SK-MEL-5 (cell line): ENCODE measurements at places on chromosomes 7 and 10. TPM values are rescaled to one million over a fixed set of nuclear protein-coding genes. Genes with fewer than 3 reads are reported as not detected.
A peak's percentile ranks its signal among the peaks of the same experiment; 100 is the strongest.

The SPAM1 gene
- not detected in 2 replicates for total RNA-seq

The CYP3A4 gene
- not detected in 2 replicates for total RNA-seq

The PIK3CG gene
- 0.03 and 0.05 TPM in 2 replicates for total RNA-seq

The GGCT gene
- 131 and 143 TPM in 2 replicates for total RNA-seq

The MEOX2 gene
- total RNA-seq, result not detected in 2 replicates

The DENND2A gene
- 0.16 TPM in 1 of 2 replicates, not detected in the other for total RNA-seq

The CCDC146 gene
- total RNA-seq, result 0.43 and 0.95 TPM in 2 replicates

The CCL26 gene
- total RNA-seq, result not detected in 2 replicates

The JAZF1 gene
- total RNA-seq, result 15.3 and 19.2 TPM in 2 replicates

The METTL2B gene
- total RNA-seq, result 55.7 and 58.5 TPM in 2 replicates

DNA sequence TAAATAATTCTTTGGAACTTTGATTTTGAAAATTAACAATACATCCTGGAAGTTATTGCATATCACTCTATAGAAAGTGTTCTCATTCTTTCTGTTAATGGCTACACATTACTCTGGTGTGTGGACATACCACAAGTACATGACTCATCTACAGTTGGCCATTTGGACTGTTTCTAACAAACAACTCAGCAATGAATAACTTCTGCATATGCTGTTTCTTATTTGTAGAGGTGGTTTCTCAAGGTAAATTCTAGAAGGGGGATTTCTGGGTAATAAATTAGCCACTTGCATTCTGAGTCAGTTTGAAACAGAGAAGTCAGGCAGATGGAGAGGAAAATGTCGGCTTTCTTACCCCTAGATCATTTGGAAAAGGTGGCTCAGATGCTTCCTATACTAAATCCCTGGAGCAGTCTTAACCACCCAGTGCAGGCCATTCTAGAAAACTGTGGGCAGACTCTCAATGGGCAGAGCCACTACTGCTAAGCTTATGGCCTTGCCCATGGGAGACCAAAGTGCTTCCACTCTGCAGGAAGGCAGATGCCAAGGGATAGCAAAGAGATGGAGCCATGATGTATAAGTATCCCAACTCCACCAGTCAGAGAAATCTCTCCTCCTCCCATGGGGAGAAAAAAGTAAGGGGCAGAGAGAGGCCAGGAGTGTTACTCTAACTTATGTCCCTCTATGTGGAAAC, 194.0 kb upstream of the PLPP4 start:
- no peak for DNase-seq

DNA sequence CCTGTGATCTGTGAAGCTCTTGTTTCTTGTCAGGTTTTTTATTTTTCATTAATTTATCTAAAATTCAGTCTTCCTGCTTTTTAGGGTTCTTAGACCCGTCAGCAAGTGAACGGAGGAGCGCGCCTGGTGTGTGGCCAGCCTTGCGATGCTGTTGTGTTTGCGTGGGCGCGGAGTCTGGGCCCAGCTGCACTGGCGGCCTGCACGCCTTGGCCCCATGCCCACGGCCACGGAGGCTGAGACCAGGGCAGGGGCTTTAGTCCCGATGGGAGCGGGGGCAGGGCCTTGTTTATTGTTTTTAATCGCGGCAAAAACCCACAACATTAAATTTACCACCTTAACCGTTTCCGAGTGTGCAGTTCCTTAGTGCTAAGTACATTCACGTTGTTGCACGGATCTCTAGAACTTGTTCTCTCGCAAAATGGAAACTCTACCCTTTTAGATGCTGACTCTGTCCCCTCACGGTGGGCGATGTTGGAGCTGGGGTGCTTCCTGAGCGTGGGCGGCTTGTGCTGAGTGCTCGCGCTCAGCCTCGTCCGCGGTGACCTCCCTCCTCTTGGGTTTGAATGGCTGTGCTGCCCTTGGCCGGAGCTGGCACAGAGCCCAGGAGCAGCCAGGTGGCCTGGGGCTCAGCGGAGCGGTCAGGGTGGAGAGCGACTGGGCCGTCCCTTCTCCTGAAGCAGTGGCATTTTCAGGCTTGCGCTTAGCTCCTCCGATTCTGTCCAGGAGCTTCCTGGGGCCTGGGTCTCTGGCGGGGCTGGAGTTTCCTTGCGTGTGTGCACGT, 69.1 kb downstream of the INPP5A start:
- DNase-seq, result no peak

DNA sequence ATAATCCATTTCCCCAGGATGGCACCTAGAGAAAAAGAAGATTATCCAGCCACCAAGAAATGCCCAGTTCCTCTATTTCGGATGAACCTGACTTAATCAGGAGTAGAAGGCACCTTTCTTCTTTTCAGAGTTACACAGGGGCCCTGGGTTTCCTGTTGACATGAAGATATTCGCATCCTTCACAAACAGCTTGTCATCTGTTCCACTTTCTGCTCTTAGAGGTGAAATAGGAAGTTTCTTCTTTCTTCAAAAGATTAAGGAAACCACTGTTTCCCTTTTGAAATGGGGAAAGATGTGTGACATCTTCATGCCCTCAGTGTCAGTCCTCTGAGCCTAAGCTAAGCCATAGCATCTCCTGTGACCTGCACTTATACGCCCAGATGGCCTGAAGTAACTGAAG, 39.1 kb upstream of the RAB18 start:
- no peak for DNase-seq

GRCh38 chr10:59536167-59537014, 173.3 kb downstream of the SLC16A9 start:
- no peak for DNase-seq

GRCh38 chr10:104327745-104328645, 10.3 kb downstream of the ITPRIP start:
- DNase-seq, result no peak

GRCh38 chr10:124677749-124678556, 66.2 kb downstream of the FAM53B start:
- no peak for DNase-seq

DNA sequence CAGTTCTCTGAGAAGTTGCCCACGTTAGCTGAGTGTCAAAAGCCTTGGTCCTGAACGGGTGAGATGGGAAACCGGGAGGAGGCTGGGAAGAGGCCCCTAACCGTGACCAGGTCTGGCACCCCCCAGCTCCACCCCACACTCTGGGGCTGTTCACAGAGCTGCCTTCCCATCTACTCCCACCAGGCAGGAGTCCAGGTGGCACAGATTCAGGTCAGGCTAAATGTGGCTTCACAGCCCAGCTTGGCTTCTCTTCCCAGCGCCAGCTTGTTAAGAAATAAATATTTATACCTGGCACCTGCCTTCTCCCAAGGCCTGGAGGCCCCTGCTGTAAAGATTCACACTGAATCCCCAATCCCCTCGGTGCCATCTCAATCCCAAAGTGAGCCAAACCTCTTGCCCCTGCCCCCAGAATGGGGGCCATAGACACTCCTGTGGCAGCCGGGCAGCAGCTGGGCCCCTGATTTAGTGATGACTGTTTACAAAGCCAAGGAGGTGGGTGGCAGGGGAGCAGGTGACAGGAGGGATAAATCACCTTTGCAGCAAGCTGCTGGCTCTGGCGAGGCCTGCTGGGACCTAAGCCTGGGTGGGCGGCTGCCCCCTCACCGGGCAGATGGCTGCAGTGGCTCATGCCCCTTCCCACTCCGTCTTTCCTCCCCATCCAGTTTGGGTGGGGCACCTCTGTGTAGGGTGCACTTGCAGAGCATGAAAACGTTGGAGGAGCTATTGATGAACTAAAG, 72.5 kb downstream of the GOLGA7B start:
- DNase-seq, result no peak

DNA sequence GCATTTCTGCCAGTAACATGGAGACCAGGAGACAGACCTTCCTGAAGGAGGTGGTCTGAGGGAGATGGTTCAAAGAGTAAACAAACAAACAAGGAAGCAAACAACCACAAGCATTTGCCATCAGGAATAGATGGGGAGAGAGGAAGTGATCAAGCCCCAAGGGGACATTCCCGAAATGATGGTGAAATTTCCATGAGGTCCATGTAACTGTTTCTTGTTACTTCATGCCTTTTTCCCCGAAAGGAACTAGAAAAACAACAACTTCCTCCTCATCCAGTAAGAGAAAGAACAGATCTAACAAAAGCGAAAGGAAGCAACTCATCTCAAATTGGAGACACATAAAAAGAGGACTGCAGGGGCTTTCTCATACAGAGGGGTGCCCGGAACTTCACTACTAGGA, 152.5 kb upstream of the ZNF32 start:
- no peak for DNase-seq

DNA sequence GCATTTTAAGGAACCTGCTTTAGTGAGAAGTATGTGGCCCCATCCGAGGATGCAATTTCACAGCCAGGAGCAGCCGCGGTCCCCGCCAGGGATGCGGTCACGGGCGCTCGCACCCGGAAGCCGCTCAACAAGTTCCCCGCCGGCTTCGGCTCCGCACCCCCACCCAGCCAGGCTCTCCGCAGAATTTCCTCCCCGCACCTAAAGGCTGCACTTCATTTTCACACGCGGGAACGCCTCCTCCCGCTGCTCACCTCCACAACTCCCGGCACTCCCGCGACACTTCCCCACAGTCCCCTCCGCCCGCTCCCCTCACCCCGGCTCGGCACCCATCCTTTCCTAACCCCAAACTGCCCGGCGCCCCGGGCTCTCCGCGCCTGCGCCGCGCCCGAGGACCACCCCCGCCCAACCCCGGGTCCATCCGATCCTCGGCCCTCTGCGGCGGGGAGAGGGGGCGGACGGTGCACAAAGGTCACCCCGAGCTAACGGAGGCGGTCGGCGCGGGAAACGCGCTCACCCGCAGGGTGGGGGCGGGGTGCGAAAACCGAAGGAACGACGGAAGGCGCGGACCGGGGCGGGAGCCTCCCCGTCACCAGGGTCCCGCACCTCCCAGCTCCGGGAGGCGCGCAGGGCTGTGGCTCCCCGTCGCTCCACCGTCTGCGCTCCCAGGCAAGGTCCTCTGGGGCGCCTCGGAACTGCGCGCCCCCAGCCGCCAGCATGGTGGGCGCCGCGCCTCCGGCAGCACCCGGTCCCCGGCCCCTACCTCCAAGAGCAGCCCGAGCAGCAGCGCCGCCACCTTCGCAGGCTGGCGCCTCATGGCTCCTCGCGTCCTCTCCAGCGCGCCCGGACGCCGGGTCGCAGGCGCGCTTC, 558 bp downstream of the VOPP1 start:
- DNase-seq, result peak; percentile 40

- DNase-seq, result no peak
Observed at GRCh38 chr7:1223196-1223981, 9.3 kb upstream of the UNCX start.

- DNase-seq, result no peak
Observed at GRCh38 chr10:73229567-73229966, 17.5 kb downstream of the DNAJC9 start.

- no peak for DNase-seq
Observed at GRCh38 chr10:17454161-17455014, at the start of gene ST8SIA6. TSS of gene ST8SIA6 (minus strand) at chr10:17454595. CDS start at chr10:17454255, 340 bp downstream.

DNA sequence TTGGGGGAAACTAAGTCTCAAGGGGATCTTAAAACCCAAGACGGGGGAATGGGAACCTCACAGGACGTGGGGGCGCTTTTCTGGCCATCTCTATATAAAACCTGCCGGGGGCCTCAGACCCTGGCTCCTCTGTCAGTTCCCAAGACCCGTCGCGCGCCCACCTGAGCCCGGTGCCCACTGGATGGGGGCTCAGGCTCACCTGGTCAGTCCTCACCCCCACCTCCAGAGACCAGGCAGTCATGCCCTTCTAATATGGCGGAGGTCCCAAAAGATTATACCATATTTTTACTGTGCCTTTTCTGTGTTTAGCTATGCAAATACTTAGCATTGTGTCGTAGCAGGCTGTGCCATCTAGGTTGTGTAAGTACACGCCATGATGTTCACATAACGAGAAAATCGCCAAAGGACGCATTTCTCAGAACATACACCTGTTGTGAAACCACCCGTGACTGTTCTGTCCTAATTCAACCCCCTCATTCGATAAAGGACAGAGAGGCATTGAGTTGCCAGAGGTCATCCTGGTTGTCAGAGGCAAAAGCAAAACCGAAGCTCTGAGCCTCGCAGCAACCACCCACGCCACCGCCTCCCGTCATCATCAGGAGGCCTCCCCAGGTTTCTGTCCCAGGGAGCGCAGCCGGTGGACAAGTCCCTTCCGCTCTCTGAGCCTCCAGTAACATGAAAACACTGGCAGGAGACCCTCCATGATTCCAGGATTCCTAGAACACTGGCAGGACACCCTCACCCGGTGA, 28.9 kb downstream of the OAT start:
- no peak for DNase-seq

DNA sequence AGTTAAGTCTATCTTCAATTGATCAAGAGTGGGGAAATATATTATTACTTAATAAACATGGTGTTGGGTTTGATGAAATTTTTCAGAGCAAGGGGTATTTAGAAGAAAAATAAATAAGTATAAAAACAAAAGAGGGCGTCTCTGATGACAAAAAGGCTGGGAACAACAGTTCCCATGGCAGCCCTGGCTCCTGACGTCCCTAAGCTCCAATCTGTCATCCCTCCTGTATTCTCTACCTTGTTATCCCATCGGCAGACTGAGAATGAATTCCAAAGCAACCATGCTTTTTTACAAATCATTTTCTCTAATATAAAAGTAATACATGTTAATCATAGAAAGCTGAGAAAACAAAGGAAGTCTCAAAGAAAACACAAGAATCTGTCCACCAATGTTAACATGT, 55.5 kb downstream of the SORBS1 start:
- DNase-seq, result no peak

DNA sequence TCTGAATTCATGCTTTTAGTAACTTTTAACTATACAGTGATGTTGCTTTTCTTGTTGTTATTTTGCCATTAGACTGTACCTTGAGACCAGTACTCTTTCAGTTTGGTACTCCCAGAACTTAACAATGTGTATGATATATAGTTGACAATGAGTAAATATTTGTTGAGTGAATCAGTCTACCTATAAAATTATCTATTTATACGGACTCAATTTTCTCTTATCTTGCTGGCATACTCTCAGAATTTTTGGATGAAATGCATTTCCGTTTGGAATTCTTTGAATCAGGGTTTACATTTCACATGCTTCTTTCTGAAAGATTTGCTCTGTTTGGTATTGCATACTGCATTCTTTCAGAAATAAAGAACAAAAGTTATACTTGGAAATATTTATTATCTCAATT, 47.8 kb upstream of the LRRC17 start:
- no peak for DNase-seq

DNA sequence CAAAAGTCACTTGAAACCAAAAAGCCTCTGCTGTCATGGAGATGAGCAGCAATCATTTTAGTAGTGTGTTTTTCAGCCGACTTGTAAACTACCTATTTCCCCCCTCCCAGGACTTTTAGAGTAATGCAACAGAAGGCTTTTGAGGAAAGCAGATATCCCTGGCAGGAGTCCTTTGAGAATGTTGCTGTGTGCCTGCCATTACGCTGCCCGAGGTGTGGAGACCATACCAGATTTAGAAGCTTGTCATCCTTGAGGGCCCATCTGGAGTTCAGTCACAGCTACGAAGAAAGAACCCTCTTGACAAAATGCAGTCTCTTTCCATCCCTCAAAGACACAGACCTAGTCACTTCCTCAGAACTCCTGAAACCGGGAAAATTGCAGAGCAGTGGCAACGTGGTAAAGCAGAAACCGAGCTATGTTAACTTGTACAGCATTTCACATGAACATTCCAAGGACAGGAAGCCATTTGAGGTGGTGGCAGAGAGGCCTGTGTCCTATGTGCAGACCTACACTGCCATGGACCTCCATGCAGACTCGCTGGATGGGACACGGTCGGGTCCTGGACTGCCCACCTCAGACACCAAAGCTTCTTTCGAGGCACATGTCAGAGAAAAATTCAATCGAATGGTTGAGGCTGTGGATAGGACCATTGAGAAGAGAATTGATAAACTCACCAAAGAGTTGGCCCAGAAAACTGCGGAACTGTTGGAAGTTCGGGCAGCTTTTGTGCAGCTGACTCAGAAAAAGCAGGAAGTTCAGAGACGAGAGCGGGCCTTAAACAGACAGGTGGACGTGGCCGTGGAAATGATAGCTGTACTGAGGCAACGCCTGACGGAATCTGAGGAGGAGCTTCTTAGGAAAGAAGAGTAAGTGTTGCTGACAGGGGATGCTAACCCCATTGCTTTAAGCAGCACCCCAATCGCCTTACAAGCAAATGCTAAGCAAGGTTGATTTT, 2.2 kb downstream of the ZNF365 start:
- DNase-seq, result no peak
